Midbrain (tissue), 1 donor: ENCODE measurements at places on chromosomes 4 and X.
A peak's percentile ranks its signal among the peaks of the same experiment; 100 is the strongest.

DNA sequence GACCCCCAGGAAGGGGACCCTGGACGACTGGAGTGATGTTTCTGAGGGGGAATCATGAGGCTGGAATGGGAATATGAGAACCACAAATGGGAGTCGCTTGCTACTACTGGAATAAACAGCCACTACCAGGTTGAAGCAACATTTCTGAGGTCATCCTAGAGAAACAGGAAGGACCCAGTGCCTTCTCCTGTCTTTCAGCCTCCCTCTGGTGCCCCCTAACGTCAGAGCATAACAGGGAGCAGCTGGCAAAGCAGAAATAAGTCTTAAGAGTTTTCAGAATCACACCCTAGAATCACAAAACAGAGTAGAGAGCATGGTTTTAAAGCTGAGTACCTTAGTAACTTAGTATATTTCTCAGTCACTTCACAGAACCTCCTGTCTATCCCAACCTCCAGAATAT lies 347.8 kb upstream of the PITX2 start:
- no peak for DNase-seq

GRCh38 chr4:10577508-10578426 lies 106.8 kb downstream of the CLNK start:
- DNase-seq, result no peak

GRCh38 chr4:81290813-81291212 lies 75.8 kb upstream of the PRKG2 start:
- DNase-seq, result no peak

GRCh38 chr4:147794787-147795413 lies 63.0 kb downstream of the ARHGAP10 start:
- DNase-seq, result no peak

- DNase-seq, result no peak
Measured at GRCh38 chrX:2710041-2710840, 19.1 kb downstream of the CD99 start.

DNA sequence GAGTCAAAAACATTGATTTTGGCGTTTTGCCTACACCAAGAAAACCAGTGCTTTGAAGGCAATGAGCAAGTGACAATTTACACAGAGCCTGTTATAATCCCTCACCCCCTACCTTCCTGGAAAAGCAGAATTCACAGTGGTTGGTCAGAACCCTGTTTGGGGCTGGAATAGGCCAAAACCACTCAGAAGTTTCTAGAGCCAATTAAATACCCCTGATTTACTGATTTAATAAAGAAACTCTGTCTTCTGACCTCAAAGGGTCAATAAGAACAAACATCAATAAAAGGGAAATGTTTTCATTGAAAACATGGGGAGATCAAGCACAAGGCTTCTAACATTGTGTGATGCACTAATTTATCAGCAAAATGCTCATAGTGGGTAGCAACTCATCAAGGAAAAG lies 116.3 kb downstream of the UNC5C start:
- no peak for DNase-seq

- DNase-seq, result no peak
Measured at GRCh38 chrX:36534900-36535299, 473.3 kb upstream of the FAM47C start.

DNA sequence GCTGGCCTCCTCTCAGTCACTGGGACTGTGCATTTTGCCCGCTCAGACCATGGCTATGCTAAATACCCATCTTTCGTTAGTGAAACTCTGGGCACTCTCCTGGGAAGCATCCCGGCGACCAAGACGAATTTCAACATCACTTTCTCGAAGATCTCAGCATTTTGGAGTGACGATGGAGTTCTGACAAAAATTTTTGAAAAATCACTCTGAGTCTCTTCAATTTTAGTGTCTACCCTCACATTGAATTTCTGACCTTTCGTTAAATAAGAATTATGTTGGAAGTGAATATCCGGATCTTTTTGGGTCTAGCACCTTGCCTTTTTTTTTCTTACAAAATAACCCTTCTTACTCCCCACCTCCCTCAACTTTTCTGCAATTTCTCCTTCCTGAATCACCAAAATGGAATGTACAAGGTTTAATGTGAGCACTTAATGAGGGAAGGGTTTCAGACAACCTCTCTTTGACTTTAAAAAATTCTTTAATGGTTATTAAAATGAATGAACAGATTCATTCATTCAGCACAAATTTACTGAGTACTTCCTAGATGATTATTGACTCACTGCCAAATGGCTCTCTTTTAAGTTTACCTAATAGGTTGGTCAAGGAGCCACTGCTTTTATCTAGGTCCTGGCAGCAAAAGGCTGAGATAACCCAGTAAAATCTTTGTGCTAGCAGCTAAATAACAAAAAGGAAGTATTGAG lies 746 bp upstream of the AADAT start:
- no peak for DNase-seq

DNA sequence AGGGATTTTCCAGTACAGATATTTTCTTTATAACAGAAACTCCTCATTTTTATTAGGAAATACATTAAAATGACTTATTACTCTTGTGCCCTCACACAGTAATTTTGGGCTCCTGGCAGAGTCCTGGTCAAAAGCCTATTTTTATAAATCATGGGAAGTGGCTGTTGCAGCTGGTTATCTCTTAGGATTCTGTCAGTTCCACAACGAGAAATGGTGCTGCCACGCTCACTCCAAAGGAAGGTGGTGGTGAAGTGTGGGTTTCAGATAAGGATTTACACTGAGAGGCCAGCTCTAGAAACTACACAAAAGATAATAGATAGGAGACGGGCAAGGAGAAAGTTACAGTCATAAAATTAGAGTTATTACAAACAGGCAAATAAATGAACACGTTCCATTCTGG lies 159.2 kb upstream of the FAM241A start:
- DNase-seq, result no peak

- DNase-seq, result no peak
Measured at GRCh38 chr4:8920969-8921368, 49.3 kb upstream of the HMX1 start.

GRCh38 chr4:169267070-169267469 lies 3.7 kb downstream of the SH3RF1 start:
- no peak for DNase-seq

GRCh38 chr4:88908003-88908402 lies 149.0 kb downstream of the FAM13A start:
- no peak for DNase-seq

DNA sequence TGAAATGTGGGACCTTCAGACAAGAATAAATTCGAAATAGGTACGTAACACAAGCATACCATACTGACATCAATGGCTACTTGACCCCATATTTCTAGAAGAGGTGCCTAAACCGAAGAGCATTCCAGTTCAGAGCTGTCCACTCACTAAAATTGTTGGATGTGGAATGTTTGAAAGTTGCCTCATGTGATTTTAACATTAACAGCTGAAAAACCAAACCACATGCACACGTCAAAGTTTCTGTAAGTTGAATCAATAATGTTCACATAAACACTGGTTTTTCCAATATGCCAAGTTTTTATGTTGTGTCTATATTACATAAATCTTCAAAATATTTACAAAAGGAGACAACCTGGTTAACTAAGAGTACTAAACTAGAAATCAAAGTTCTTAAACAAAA lies 3.5 kb downstream of the UBE2D3 start:
- no peak for DNase-seq

GRCh38 chr4:140097572-140097971 lies 56.4 kb downstream of the MAML3 start:
- DNase-seq, result no peak

GRCh38 chr4:128908735-128909134 lies 99.2 kb downstream of the JADE1 start:
- no peak for DNase-seq

- DNase-seq, result peak; percentile 36
Measured at GRCh38 chr4:17166954-17167353, 268.5 kb upstream of the LDB2 start.

DNA sequence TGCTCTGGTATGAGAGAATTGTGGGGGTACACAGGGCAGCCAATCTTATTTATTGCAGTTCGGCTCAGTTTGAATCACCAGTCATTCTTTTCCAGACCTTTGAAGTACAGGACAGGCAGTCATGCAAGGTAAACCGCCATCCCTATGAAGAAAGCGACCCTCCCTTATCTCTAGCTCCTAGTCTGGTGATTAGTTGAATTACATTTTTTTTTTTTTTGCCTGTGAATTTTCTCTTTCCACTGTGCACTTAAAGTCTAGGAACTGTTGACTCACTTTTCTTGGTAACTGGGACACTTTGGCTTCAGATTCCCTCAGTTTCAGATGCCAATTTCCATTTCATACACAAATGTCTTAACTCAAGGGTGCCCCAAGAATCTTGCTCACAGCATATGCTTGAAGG lies 82.4 kb upstream of the FAM9C start:
- no peak for DNase-seq

DNA sequence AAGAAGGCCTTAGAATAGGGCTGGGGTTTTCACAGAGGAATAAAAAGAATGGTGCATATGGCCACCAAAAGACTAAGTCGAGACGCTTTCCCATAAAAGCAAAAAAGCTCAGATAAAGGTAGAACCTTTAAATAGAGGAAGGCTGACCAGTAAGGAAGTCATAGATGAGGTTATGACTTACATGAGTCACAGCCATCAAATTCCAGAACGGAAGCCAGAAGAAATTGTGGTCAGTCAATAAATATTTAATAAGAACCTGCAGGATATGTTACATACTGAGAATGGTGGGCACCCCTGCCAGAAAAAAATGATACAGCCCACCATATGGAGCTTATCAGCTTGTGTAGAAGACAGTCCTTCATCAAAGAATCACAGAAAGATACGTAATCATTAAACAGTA lies 120.1 kb downstream of the MANBA start:
- no peak for DNase-seq

DNA sequence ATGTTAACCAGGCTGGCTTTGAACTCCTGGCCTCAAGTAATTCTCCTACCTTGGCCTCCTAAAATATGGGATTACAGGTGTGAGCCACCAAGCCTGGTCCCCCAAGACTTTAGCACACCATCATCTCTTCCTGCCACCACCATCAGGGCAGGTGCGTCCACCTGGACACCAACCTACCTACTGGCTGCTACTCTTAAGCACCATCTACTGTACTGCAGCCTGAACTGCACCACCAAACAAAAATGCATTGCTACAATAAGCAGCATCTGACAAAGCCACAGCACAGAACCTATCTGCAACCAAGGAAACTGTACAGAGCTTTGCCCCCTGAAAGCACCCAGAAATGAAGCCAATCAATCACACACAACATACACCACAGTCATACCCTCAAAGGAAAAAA lies 139.7 kb downstream of the EFHC2 start:
- DNase-seq, result no peak

GRCh38 chrX:98409867-98410266 lies 1526.2 kb downstream of the RPA4 start:
- no peak for DNase-seq

DNA sequence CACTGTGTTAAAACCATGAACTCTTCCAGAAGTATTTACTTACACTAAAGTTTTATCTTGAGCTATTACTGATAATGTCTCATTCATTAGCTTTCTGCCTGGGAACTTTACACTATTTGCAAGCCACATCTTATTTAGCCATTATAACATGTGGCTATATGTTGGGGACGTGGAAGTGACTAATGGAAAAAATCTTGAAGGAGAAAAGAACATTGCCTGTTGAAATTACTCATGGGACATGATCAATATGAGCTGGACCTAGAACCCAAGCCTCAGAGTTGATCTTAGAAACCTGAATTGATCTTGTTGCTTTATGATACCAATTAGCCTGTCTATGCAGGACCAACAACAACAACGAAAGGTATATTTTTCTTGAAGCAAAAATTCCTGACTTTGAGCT lies 22.5 kb upstream of the ARHGAP6 start:
- no peak for DNase-seq

DNA sequence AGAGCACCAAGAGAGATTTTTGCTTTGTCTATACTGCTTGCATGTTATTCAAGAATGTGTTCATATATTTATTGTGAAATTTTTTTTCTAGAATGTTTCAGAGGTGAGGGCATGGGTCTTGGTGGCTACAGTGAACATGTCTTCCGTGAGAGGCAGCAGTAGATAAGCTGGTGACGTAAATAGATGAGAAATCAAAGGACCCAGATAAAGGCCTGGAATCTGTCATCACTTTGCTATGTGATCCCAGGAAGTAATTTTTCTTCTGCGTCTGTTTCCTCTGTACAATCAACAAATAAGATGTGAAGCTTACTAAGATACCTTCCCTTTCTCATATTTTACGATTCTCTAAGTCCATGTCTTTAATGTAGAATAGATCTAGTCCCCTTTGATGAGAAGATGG lies 129.1 kb downstream of the COL4A6 start:
- no peak for DNase-seq

- DNase-seq, result no peak
Measured at GRCh38 chrX:130091980-130092522, 18.2 kb downstream of the ELF4 start.

DNA sequence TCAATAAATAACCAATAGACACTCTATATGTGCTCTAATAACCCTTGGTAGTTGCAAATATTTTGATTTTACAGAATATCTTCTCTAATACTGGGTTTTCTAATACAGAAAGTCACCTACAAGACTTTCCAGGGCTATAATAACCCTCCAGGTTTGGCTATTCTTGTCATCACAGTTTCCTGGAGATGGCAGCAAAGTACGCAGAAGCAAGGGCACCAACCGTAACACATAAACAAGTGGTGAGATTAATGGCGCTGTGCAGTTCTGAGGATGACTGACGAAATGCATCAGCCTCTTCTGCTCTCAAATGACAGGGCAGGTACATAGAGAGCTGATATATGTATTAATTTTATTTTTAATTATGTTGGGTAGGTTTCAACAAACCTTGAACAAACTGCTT lies 122.4 kb downstream of the C4orf33 start:
- peak; percentile 45 for DNase-seq

- no peak for DNase-seq
Measured at GRCh38 chrX:137072396-137072795, 38.6 kb upstream of the GPR101 start.

- DNase-seq, result no peak
Measured at GRCh38 chr4:142500966-142501365, 345.1 kb downstream of the INPP4B start.

- DNase-seq, result peak; percentile 75
Measured at GRCh38 chr4:140152013-140152703, 1.8 kb downstream of the MAML3 start.

- no peak for DNase-seq
Measured at GRCh38 chr4:104501290-104501689, 6.6 kb upstream of the CXXC4 start.

DNA sequence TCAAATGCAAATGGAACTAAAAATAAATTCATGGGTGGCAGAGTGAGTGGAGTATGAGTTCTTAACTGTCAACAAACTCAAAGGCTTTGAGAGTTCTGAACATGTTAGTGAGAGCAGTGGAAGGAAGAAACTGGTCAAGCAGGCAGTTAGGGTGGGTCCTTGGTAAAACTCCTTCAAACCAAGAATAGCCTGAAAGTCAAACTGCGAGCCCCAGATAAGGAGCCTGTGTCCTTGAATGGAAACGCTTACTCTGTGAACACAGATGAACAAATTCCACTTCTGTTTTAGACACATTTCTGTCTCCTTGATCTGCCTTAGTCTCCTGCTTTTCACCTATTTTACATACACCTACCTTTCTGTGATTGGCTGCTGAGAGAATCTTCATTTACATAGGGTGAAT lies 129.4 kb upstream of the PCDH18 start:
- DNase-seq, result no peak

DNA sequence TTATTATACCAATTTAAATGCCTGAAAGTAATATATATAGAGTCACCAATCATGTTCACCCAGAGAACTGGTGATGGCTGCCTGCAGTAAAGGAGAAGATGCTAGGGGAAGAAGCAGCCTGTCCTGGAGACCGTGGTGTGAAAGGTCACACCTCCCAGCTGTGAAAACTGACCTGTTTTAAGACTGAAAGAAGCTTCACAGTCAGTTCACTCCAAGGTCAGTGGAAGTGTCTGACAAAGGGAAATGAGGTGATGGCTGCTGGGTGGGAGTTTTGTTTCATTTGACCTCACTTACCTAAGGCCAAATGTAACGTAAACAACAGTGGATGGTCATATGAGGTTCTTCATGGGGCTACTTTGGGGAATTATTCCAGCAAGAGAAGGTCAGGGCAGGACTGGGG lies 352.1 kb upstream of the GATB start:
- DNase-seq, result no peak
